ENCODE measurements at places on chromosomes 5 and 9.

DNA sequence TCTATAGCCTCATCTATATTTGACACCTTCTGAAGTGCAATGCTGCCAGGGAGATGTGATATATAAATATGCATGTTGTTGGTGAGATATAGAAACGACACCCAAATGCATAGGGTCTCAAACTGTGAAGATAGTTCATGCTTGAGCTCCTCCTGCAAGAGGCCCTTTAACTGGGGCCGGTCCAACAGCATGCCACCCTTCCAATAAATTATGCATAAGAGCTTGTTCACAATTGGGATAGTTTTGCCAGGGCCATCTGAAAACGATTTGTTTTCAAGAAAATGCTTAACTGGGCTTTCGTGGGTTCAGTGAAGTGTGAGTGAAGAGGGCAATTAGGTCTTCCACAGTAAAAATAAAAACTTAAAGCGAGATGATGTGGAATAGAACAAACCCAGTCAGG is 424.2 kb upstream of the WWC1 start:
- DNase-seq, result no peak

GRCh38 chr5:121853850-121854249 is 2.2 kb downstream of the FTMT start:
- DNase-seq, result no peak

GRCh38 chr9:106677374-106677773 is 185.6 kb upstream of the ZNF462 start:
- no peak for DNase-seq

DNA sequence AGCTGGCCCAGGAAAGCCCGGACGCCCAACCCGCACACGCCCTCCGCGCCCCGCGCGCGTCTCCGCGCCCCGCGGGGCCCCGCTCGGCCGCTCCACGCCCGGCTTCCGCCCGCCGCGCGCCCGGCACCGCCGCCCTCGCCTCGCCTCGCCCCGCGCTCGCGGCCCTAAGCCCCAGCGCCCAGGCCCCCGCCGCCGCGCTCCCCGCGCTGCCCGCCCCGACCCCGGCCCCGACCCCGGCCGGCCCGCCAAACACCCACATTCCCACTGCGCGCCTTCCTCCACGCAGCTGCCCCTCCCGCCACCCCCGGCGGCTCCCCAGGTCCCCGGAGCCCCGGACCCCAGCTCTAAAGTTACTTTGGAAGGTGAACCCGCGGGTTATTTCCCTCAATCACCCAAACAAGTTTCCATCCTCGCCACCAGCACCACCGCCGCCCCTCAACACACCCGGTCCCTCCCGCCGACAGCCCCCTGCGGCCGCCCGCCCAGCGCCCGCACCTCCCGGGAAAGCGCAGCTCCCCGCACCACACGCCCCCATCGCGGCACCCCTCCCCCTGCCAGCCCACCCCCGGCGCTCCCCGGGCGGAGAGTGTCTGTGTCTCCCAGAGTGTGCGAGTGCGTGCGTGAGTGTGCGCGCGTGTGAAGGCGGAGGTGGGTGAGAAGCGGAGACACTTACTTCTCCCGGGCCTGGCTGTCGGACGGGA is 439 bp downstream of the SSBP2 start:
- DNase-seq, result no peak

- DNase-seq, result no peak
Observed at GRCh38 chr9:111195766-111196165, 134.3 kb downstream of the OR2K2 start.

DNA sequence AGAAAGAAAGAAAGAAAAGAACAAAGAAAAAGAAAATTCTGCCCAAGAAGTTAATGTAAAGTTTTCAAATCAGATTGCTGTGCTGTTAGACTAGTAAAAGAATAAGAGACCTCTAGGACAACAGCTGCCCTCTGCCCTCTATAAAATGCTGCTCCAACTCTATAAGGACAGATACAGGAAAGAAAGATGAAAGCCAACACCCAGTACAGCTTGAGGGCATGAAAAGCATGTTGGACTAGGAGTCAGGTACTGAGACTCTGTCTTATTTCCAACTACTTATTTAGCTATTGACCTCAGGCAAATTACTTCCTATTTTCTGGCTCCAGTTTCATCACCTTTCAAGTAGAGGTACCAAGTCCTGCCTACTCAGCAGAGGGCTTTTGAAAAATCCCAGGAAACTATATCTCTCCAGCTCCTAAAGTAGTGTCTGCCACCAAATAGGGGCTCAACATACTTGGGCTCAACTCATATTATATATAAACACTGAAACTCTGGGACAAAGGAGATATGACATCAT is 5.7 kb downstream of the HBEGF start:
- DNase-seq, result no peak
